Activated CD4-positive, alpha-beta memory T cell treated with anti-CD3 and anti-CD28 coated beads for 36 hours (primary cell): ENCODE measurements at places on chromosomes 5 and 9. TPM values are rescaled to one million over a fixed set of nuclear protein-coding genes. Genes with fewer than 3 reads are reported as not detected.

- no peak overlapping the region for H3K27ac ChIP-seq
- H3K4me1 ChIP-seq = peaks cover 8% of the 10 kb centered on the region
- no peak overlapping the region for H3K4me3 ChIP-seq
- H3K27me3 ChIP-seq = no peaks in the 10 kb centered on the region
These were observed 53.7 kb upstream of the RPL26L1 start for GRCh38 chr5:172905346-172906140.

GRCh38 chr9:81032831-81033230, 656.5 kb downstream of the TLE1 start:
- no peak overlapping the region for H3K4me3 ChIP-seq
- DNase-seq = no peak
- H3K36me3 ChIP-seq = no peaks in the 10 kb centered on the region
- H3K27me3 ChIP-seq = no peaks in the 10 kb centered on the region
- H3K27ac ChIP-seq = no peak overlapping the region

GRCh38 chr5:80959768-80960442, at the start of gene RASGRF2:
Gene RASGRF2 (plus strand): TSS chr5:80960363. CDS start chr5:80960739, 376 bp downstream.
- H3K27me3 ChIP-seq = peaks cover 6% of the 10 kb centered on the region
- no peaks in the 10 kb centered on the region for H3K36me3 ChIP-seq
- peak within 1 kb of the TSS; percentile 56 for H3K27ac ChIP-seq
- H3K4me3 ChIP-seq = peak within 1 kb of the TSS; percentile 81
- H3K4me1 ChIP-seq = peaks cover 48% of the 10 kb centered on the region

DNA sequence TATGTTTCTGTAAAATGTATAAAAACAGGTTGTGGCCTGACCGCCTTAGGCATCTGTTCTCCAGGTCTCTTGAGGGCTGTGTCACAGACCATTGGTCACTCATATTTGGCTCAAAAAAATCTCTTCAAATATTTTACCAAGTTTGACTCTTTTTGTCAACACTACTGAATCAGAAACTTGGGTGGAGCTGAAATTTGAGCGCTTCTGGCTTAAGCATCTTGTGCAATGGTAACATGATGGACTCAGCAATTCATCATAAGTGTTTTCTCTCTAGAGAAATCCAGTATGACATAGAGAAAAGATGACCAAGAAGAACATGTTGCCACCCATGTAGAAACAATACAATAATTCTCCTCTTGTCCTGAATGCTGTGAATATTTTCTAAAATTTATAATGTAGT, 387.9 kb downstream of the MAT2B start:
- no peak for DNase-seq
- no peaks in the 10 kb centered on the region for H3K27me3 ChIP-seq
- H3K36me3 ChIP-seq = no peaks in the 10 kb centered on the region
- no peak overlapping the region for H3K27ac ChIP-seq
- no peaks in the 10 kb centered on the region for H3K4me1 ChIP-seq

- H3K27me3 ChIP-seq = no peaks in the 10 kb centered on the region
- H3K36me3 ChIP-seq = peaks cover 20% of the 10 kb centered on the region
- no peak for DNase-seq
- H3K4me1 ChIP-seq = peaks cover 48% of the 10 kb centered on the region
- H3K27ac ChIP-seq = peak overlapping the region; percentile 89
- H3K4me3 ChIP-seq = peak overlapping the region; percentile 70
These were observed 14.6 kb downstream of the RASA1 start for GRCh38 chr5:87282269-87282668.

DNA sequence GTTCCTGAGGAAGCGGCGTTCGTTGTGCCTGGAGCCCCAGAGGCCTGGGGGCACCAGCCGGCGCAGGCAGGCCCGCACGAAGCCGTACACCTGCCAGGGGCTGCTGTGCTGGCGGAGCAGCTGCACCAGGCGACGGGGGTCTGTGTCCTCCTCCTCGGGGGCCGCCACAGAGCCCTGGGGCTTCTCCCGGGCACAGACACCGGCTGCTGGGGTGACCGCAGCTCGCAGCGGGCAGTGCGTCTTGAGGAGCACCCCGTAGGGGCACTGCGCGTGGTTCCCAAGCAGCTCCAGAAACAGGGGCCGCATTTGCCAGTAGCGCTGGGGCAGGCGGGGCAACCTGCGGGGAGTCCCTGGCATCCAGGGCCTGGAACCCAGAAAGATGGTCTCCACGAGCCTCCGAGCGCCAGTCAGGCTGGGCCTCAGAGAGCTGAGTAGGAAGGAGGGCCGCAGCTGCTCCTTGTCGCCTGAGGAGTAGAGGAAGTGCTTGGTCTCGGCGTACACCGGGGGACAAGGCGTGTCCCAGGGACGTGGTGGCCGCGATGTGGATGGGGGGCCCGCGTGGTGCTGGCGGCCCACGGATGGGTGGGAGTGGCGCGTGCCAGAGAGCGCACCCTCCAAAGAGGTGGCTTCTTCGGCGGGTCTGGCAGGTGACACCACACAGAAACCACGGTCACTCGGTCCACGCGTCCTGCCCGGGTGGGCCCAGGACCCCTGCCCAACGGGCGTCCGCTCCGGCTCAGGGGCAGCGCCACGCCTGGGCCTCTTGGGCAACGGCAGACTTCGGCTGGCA, 1.3 kb downstream of the TERT start:
- H3K27me3 ChIP-seq = no peaks in the 10 kb centered on the region
- H3K36me3 ChIP-seq = no peaks in the 10 kb centered on the region
- H3K27ac ChIP-seq = no peak overlapping the region
- DNase-seq = no peak

The NR5A1 gene
- not detected for total RNA-seq
